ENCODE measurements at places on chromosomes 7 and 10.

- DNase-seq, result no peak
Measured at GRCh38 chr7:14773729-14774271, 128.8 kb downstream of the DGKB start.

DNA sequence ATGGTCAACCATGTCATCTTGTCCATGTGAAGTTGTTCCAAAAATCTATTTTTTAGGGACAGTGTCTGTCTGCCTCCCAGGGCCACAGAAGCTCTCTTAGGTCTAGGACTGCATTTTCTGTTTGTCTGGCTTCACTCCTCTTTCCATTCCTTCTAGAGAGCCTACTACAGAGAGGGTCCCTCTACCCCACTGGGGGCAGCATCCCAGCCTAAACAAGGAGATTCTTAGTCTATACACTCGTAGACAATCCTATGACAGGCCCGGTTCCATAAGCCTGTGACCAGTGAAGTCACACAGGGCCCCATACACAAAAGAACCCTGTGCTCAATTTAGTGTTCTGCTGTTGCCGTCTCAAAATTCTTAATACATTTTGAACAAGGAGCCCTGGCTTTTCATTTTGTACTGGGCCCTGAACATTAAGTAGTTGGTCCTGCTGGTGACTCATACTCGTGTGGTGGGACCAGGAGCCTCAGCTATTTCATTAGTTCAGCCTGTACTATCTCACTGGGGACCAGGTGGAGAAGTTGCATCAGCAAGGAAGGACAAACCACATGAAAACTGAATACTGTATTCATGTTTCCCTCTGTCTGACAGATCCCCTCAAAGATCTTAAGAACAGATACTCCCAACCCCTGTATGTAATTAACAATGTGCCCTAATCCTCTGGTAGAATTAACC lies 23.5 kb upstream of the FAM180A start:
- no peak for DNase-seq

GRCh38 chr10:22724773-22725172 lies 10.4 kb upstream of the PIP4K2A start:
- no peak for DNase-seq

- DNase-seq, result no peak
Measured at GRCh38 chr10:77261146-77261545, 376.5 kb downstream of the KCNMA1 start.

DNA sequence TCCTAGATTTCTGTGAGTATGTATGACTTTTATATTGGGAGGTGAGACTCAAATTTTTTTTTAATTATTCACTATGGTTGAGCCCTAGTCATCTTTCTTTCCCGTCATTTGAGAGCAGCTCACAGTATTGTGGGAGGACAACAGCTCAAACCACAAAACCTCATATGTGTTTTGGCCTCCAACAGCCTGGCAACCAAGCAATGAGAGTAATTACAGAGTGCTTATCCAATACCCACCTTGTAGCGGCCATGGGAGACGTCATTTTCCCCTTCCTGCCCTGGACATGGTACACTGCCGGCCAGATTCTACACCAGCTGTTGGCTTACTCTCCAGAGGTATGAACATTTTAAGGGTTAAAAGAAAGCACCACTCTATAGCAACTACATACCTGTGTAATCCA lies 49.1 kb downstream of the DOCK4 start:
- DNase-seq, result no peak

GRCh38 chr7:31107106-31108090 lies 55.3 kb downstream of the ADCYAP1R1 start:
- no peak for DNase-seq

- DNase-seq, result no peak
Measured at GRCh38 chr10:63591600-63592379, 70.6 kb downstream of the REEP3 start.

DNA sequence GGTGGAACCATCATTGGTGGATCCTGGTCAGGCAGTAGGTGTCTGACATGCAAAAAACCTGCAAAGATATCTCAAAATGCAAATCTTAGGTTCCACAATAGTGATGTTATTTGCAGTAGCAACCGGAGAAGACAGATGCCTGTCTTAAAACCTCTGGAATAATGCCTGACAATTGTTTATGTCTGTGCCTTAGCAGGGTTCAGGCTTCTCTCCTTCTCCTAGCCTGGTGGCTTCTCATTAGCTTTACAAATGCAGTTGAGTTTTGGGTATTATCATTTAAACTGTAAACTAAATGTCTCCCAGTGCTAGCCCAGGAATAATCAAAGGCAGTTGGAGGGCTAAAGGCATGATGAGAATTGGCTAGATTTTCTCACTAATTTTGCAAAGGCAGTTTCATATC lies 146.3 kb upstream of the NRG3 start:
- no peak for DNase-seq

- DNase-seq, result peak; percentile 71
Measured at GRCh38 chr7:44797329-44798258, 1.1 kb downstream of the PPIA start.

- no peak for DNase-seq
Measured at GRCh38 chr7:128737441-128737840, 1.7 kb upstream of the CALU start.

DNA sequence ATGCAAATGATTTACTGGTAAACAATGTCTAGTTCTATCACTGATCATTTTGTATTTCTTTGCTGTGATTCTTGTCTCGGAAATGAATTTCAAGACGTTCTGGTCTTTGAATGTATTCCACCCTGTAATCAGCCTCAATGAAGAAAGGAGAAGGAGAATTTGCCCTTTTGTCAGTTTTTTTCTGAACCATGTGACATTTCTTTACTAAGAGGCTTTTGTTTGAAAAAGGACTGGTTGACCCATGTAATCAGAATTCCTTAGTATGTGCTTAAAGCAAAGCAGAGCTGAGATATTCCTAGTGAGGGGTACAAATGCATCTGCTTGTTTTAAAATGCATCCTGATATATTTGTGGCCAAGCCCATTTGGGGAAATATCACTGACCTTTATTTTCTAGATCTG lies 581.6 kb downstream of the ETV1 start:
- DNase-seq, result no peak

DNA sequence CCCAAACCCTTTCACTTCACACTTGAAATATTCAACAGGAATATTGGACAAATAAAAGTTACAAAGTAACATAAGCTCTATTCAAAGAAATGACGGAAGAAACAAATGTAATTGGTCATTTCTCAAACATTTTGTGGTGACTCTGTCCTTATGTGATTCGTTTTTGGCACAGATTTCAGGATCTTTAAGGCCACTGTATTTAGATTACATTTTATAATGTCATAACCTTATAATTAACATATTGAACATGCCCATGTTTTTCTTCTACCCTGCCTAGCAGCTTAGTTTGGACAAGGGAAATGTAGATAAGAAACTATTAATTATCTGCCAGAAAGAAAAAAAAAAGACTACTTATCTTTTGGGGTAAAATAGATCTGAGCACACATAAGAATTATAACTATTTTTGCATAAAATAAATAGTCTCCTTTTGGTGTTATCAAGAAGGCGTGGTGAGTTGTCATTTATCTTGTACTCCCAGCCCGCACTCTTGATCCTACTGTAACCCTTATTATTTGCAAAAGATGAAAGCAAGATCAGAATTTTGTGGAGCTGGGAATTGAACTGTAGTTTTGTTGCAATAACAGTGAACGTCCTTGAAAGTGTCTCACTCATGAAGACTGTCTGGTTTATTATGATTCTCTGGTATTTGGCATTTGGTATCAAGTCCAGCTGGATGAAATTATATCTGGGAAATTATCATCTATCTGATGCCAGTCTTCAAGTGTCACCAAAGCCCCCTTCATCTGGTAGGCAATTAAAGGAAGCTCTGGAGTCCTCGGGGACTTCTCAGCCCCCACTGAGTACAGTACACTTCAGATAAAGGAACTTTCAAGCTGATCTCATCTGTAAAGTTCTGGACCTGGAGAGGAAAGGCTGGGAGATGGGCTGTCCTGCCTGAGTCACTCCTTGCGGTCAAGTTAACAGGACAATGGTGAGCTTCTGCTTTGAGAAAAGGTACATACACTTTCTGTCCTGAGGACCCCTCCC lies 175.7 kb upstream of the INHBA start:
- no peak for DNase-seq

DNA sequence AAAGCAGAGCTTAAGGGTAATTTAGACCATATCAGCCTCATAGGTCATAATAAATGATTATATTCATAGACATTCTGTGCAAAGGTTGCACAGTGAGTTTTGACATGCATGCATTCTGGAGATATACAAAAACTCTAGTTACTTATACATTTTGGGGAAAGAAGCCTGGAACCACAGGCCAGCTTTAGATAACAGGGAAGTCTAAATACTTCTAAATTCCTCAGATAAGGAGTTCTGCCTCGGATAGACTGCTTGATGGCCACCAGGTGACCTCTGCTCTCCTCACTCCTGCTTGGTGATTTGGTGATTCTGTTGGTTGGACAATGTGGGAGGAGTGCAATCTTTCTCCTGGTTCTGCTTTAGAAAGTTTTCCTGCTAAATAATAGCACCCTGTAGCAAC lies 77.9 kb downstream of the SGMS1 start:
- DNase-seq, result no peak

DNA sequence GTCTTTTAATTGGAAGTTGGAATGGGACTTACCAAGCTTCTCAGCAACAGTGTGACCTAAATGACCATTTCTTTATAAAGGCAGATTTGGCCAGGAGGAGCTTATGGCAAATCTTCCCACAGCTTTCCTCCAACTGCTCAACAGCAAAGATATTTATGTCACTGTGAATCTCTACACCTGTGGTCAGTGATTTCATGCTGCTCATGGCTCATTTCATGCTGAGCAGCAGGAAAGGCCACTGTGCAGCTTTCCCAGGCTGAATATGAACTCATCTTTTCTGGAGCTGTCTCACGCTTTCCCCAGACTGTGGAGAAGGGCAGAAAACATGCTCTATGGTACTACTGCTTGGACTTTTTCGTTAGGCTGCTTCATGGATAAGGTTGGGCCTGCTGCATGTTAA lies 29.8 kb downstream of the CALCR start:
- DNase-seq, result no peak

DNA sequence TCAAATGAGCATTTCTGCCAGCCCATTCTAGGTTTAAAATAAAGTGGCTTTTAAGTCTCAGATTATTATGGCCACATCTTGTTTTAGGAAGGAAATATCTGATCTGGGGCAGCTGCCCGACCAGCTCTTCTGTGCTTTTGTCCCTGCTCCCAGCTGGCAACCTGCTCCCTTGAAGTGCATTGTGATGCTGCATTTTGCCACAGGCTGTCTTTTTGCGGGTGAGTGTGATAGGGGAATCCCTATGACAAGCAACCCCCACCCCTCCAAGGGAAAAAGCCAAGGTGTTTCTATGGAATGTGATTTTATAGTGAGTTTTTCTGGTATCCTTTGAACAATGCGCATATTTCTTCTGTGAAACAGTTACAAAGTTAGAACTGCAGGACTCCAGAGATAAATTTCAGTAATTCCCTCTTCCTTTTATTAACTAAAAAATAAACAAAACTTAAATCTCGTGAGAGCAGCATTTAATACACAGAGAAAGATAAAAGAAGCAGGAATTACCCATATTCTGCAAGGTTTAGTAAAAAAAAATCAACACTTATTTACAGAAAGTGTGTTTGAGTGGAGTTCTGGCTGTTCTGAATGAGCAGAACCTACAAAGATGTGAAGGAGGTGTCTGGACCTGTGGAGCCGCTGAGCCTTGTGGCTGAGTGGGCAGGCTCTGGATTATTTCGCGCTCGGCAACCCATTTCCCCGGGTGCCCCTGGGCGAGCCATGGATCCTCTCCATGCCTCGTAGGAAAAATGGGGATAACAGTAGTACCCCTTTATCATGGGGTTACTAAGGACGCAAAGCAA lies 10.1 kb upstream of the HPS1 start:
- no peak for DNase-seq

DNA sequence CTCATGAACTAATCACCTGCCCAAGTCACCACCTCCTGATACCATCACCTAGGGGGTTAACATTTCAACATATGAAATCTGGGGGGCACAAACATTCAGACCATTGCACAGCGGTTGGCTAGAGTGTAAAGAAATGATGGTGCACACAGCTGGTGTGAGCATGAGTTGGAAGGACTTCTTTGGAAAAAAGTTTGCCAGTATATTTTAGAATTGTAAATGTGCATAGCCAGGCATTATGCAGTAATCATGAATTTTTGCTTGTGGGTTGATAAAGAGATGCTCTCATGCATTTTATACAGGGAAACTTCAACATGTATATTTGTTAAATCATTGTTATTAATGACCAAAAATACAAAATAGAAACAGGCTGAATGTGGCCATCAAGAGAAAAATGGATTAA lies 100.0 kb downstream of the VWC2 start:
- DNase-seq, result no peak

DNA sequence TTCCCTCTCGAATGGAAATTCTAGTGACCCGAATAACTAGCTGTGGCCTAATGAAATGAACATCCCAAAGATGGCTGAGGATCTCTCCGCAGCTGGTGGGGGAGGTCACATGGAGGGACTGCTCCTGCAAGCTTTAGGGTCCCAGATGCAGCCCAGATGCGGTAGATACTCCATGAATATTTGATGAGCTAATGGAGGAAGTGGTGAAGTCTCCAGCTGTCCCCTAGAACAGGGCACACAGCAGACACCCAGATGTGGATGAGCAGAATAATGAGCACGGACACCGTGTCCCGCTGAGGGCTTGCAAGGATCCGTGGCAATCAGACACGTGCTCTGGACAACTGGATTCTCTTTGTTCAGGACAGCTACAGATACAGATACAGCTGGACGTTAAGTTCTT lies 59.2 kb downstream of the DENND2A start:
- DNase-seq, result no peak

GRCh38 chr7:101862280-101863220 lies 45.1 kb downstream of the CUX1 start:
- no peak for DNase-seq

Measured in activated T-cell treated with anti-CD3 and anti-CD28 coated beads for 1 hour (primary cell).